Testis (tissue), 5 donors: ENCODE measurements at places on chromosomes 16 and 17. TPM values are rescaled to one million over a fixed set of nuclear protein-coding genes. Genes with fewer than 3 reads are reported as not detected.

CDH1 gene
- total RNA-seq = 2.1 TPM

DNA sequence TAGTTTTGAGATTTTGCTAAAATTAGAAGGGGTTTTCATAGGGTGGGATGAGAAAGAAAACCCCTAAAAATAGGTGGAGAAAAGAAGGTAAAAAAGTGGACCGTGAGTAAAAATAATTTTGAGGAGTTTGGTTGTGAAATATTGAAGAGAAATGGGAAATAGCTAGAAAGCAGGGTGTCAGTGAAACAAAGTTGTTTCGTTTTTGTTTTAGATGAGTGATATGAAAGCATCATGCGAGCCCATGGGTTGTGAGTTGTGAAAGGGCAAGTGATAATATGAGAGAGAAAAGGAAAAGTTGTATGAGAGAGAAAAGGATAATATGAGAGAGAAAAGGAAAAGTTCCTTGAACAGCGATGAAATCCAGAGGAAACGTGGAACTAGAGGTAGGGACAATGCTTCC lies 7.3 kb upstream of the SMIM36 start:
- H3K4me3 ChIP-seq = no peak overlapping the region
- H3K27me3 ChIP-seq = no peaks in the 10 kb centered on the region
- no peak overlapping the region for H3K27ac ChIP-seq
- DNase-seq = no peak
- H3K4me1 ChIP-seq = no peaks in the 10 kb centered on the region

GRCh38 chr17:79515646-79516571 lies 94.9 kb downstream of the RBFOX3 start:
- H3K4me3 ChIP-seq = no peak overlapping the region
- DNase-seq = no peak
- no peak overlapping the region for H3K27ac ChIP-seq
- no peaks in the 10 kb centered on the region for H3K36me3 ChIP-seq
- no peaks in the 10 kb centered on the region for H3K4me1 ChIP-seq
- no peaks in the 10 kb centered on the region for H3K27me3 ChIP-seq

DNA sequence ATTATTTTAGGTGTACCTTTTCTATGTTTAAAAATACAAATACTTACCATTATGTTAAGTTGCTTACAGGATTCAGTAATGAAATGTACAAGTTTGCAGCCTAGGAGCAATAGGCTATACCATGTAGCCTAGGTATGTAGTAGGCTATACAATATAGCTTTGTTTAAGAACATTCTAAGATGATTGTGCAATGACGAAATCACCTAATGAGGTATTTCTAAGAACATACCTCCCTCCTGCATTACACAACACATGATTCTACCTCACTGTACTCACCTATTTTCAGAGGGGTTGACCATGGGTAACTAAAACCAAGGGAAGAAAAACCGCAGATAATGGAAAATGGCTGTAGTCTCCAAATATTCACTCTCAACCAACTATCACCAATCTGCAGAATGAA lies 35.3 kb upstream of the TBC1D3K start:
- no peaks in the 10 kb centered on the region for H3K36me3 ChIP-seq
- no peak for DNase-seq
- no peak overlapping the region for H3K27ac ChIP-seq
- H3K4me3 ChIP-seq = no peak overlapping the region
